Endothelial cell of umbilical vein (primary cell): ENCODE measurements at places on chromosomes 7 and 10.

DNA sequence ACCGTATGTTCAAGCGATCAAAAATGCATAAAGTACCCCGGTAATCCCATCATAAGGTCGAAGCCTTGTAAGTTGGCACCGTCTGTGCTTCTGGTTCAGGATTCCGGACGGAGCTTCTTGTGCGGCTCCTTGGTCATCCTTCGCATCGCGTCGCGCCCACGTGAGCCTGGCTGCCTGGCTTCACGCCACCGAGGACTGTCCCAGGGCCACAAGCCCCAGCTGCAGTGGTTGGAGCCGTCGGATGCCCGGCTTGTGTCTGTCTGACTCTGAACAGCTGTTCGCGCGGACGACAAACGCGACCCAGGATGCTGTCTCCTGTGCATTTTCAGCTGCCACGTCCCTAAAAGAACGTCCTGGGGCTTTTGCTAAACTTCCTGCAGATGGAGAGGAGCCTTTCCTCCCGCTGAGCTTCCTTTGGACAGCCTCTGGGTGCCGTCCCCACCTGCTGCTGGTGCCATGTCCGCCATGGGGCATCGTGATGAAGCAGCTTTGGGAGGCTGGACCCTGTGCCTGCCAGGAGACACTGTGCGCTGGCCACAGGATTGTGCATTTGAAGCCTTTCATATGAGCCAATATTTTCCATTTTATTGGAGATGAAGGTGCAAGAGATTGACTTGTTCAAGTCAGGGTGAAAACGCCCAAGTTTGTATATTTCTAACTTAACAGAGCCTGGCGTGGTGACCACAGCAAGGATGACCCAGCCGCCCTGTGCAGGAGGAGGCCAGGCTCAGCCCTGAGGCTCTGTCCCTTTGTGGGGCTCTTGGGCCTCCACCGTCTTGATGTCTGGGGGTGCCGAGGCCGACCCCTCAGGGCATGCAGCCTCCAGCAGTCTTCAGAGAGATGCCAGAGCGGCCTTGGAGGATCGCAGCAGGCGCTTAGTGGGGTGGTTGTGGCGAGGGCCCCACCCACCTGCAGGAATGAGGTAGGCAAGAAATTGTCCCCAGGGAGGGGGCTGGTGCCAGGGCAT, 6.7 kb upstream of the JAKMIP3 start:
- DNase-seq: no peak

DNA sequence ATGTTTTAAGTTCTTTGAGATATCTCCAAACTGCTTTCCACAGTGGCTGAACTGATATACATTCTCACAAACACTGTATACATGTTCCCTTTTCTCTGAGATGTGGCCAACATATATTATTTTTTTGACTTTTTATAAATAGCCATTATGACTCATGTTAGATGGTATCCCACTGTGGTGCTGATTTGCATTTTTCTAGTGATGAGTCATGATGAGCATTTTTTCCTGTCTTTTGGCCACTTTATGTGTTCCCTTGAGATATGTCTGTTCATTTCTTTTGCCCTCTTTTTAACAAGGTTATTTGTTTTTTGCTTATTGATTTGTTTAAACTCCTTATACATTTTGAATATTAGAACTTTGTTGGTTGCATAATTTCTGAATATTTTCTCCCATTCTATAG, 1055.1 kb downstream of the NXPH1 start:
- DNase-seq: peak; percentile 65

- no peak for DNase-seq
Measured at GRCh38 chr7:92360387-92360786, 86.9 kb upstream of the GATAD1 start.

- peak; percentile 33 for DNase-seq
Measured at GRCh38 chr7:120944826-120945562, 5.6 kb upstream of the ING3 start.

DNA sequence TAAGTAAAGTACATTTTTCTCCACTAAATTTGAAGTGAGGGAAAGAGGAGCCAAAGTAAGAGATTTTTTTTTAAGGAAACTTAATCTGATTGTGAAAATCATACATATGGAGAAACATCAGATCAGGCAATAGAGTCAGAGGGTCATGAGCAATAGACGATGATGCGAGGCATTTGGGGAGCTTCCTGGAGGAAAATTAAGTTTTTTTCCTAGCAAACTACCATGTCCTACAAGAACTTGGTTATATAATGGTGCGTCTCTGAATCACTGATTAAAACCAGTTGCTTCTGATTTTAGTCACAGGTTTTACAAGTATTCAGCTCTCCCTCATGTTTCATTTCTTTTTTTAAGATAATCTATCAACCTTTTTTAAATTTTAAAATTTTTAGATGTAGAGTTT, 52.1 kb upstream of the MTURN start:
- no peak for DNase-seq

- DNase-seq: no peak
Measured at GRCh38 chr7:134062460-134062859, 64.7 kb upstream of the LRGUK start.

DNA sequence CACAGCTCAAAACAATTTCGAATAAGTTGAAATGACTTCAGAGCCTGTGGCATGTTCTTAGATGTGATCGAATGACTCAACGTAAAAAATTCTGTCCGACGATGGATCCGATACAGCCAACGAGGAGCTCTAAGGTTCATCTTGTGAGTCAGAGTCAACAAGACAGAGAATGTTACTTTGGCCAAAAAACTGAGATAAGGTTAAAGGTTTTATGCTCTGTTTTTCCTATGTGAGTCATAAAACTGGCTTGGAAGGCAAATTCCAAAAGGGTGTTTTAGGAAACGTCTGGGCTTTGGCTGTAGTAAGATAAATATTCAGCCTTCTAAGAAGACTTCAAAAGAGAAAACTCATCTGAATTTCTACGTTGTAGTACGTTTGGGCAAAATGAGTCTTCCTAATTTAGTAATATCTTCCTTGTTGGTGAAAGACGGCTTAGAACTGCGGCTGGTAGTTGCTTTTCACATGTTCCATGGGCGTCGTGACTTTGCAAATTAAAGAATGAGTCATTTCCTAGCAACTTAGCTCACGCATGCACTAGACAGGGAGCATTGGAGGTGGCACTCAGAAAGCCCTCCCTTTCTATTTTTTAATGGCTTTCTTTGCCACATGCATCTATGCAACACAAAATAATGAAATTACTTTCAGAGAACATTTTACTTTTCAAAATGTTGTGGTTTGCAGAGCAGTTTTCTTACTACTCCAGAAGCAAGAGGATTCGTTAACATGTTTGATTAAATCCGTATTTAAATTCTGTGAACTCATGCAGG, 28.2 kb downstream of the PFKP start:
- peak; percentile 98 for DNase-seq

DNA sequence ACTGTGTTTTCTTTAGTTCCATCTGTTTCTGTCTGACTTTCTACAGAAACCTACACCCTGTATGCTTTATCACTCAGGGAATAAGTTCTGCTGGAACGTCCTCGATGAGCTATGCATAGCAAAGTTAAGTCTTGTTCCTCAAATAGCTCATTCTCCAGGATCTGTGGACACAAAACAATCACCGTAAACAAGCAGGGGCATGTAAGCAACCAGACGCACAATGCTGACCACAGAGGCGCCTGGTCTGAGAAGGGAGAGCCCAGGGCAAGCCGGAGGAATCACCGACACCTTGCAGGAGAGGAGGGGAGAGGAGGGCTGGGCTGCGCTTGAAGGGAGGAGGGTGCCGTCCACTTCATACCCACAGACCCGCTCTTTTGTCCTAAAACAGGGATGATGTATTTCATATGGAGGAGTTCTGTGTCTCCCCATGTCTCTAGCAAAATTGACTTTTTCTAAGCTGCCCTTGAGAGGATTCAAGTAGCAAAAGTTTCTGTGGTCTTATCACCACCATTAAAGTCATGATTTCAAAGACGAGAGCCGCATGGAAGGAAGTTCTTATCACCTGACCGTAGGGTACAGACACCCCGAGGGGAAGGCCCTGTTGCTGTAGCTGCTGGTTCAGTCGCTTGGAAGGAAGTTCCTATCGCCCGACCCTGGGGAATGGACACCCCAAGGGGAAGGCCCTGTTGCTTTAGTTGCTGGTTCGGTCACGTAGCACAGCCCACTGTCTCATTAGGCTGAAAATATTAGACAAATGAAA, 14.3 kb downstream of the CALML3 start:
- DNase-seq: no peak

DNA sequence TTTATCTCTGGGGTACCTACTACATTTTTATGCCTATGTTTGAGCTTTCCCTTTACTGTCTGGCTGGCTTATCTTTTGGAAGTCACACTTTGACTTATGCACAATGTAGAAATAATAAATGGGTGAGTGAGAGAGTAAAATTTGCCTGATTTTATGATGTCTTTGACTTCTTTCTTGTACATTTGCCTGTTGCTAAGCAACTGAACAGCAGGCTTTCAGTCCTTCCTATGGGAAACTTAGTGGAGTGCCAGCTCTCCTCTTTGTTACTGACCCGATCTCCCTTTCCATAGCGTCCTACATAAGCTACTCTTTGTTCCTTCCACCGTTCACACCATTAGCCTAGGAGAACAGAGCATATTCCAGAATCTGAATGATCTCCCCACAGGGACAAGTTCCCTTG, 4.2 kb downstream of the TAS2R60 start:
- no peak for DNase-seq

DNA sequence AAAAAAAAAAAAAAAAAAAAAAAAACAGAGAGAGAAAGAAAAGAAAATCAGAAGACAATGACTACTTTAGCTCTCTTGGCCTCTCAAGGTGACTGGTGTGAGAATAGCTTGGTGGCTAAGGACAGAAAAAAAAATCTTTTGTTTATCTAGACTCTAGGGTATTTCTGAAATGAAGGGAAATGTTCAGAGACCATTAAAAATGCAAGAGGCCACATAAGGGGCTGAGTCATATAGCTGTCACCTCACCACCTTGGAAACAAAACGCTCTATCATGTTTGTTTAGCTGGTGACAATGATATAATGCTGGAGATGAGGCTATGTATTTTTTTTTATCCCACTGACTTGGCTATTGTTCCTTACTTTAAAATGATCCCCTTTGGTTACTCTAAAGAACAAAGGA, 287.0 kb upstream of the CDC14C start:
- DNase-seq: no peak

DNA sequence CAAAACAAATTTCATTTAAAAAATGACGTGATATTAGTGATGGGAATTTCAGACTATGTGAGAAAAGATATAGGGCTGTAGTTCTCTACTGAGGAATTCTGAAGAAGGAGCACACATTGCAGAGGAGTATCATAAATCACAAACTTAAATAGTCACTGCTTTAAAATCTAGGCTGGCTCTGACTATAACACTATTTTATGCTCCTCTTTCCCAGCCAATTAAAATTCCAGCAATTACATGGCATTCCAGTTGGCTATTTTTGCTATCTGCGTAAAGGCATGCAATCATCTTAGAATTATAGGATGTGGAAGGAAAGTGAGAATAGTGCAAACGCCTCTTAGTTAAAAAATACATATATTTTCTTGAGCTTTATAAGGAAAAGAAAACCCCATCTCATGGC, 123.1 kb downstream of the GNAI1 start:
- DNase-seq: no peak

- no peak for DNase-seq
Measured at GRCh38 chr10:121157998-121158397, 306.8 kb downstream of the WDR11 start.

DNA sequence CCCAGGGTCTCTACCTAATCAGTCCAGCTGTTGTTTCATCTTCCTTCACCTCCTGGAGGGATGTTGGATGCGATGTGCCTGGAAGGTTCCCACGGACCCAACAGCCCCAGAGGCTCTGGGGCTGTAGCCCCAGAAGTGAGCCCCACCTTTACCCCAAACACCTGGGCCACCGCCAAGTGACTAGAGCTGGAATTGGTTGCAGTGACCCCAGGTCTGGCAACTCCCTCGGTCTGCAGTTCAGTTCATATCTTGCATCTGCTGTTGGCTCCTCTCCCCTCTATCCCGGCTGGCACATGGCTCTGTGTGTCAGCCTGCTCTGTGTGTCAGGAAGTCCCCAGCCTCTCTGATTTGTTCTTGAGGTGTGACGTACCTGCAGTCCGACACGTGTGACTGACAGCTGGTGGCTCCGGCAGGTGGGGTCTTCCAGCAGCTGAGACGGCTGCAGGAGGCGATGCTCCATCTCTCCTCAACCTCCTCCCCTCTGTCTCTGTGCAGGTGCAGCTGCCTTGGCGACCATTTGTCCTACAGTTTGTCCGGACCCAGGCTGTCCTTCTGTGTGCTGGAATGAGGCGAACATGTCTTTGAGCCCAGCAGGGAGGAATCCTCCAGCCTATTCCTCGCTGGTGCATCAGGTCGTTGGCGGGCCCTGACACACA, 38.6 kb downstream of the ELFN1 start:
- DNase-seq: no peak

- DNase-seq: no peak
Measured at GRCh38 chr10:71731791-71732190, 12.2 kb upstream of the C10orf105 start.

- peak; percentile 55 for DNase-seq
Measured at GRCh38 chr10:33772370-33773252, 438.1 kb upstream of the NRP1 start.

DNA sequence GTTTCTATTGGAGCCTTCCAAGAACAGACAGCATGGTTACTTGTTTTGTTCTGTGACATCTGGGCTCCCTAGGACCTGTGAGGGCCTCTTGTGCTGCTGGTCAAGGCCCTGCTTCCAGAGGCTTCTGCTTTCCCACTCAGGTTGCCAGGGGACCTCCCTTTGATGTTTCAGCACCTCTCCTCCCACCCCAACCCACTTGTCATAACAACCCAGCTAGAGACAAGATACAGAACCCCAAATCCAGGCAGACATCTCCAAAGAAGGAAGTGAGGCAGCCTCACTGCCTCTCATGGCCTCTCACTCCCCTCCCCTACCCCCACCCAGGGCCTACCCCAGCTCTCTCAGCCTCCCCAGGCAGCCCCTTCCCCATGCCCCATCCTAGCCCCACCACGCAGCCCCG, 11.3 kb downstream of the NFKB2 start:
- no peak for DNase-seq

GRCh38 chr7:109336531-109336930, 766.9 kb downstream of the DNAJB9 start:
- DNase-seq: no peak

DNA sequence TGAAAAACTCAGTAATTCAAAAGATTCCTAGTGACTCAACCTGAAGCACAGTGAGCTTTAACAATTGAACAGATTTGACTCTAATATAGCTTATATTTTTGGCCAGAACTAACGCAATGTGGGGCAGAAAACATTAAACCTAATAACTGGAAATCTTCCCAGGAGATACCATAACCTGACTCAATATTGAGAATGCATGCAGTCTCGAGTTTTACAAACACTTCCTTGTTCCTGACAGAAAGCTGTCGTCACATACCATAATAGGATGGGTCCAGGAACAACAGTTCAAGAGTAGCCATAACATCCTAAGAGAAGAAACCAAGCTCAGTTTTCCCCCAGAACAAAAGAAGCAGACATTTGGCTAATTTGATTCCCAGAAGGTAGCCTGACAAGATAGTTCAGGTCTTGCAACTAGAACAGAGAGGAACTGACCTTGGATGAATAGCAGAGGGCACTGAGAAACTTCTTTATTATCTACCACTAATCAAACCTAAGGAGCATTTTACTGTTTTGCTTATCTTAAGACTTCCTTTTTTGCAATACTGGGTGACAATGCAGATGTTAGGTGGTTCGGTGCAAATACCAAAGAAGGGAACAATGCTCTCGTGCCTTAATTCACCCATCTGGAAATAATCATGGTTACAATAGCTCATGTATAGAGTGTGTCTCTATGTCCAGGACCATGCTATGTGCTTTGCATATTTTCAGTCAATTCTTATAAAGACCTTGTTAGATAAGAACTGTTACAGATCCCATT, 38.6 kb upstream of the ACSL5 start:
- DNase-seq: no peak

- no peak for DNase-seq
Measured at GRCh38 chr10:35203745-35204144, 77.1 kb downstream of the CREM start.

- DNase-seq: peak; percentile 99
Measured at GRCh38 chr7:83468251-83468739, 180.6 kb downstream of the SEMA3E start.
